HFFc6 (cell line): ENCODE measurements at places on chromosomes 4 and X. TPM values are rescaled to one million over a fixed set of nuclear protein-coding genes. Genes with fewer than 3 reads are reported as not detected.

DNA sequence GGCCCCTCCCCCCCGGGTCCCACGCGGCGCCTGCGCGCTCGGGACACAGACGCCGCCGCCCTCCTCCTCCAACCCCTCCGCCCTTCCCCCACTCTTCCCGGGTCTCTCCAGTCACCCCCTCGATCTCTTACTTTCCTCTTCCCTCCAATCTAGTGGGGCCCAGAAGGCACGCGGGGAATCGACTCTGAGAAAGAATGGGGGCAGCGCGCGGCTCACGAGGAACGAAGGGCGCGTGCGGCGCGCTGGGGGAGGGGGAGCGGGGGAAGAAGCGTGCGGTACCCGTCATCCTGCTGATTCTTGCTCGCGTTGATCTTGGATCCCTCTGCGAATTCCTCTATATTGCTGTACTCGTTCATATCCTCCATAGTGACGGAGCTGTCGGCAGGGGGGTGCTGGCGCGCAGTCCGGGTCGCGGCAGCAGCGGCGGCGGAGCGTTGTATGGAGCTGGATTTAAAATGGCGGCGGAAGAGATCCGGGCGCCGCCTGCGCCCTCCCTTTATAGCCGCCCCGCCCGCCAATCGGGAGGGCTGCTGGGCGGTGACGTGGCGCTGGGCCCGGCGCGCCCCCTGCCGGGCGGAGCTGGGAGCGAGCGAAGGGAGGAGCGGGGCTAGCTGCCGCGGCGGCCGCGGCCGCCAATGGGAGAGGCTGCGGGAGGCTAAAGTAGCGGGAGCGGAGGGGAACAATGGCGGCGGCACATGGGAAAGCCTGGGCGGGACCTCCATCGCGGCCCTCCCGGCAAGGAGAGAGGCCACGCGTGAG, 1.1 kb downstream of the HNRNPDL start:
- peak; percentile 85 for DNase-seq

GRCh38 chr4:37970702-37971101, 10.5 kb downstream of the PTTG2 start:
- DNase-seq: peak; percentile 37

DNA sequence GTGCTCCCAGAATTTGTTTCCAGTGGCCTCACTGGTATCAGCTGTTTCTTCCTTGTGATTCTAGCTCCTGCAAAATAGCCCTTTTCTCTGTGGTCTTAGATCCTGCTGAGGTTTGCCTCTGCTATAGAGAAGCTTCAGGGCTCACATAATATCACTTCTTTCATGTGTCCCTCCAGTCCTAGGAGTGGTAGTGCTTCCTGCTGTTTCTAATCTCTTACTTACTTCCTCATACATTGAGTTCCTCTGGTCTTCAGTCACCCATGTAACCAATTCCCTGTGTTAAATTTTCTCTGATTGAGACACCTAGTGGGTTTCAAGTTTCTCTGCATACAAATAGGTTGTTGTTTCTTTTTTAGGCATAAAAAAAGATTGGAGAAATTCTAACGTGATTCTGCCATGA, 1567.9 kb downstream of the ARAP2 start:
- DNase-seq: no peak

GRCh38 chr4:77699731-77700210, 94.2 kb downstream of the CXCL13 start:
- peak; percentile 75 for DNase-seq

DNA sequence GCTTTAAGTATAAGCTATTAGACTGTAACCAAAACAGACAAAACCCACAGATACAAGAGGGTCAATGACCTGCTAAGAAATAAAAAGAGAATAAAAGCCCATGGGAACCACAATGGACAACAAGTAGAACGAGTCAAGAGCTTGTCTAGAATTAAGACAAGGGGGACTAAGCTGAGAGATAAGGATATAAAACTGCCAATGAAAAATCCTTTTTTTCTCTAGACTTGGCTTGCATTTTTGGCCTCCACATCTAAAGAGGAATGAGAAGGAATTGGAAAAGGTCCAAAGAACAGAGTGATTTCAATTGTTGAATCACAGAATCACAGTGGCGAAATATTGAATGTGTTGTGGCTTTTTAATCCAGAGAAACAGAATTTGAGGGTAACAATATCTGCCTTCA, 135.7 kb downstream of the QDPR start:
- peak; percentile 2 for DNase-seq

GRCh38 chr4:137663251-137664045, 131.2 kb upstream of the PCDH18 start:
- DNase-seq: no peak

DNA sequence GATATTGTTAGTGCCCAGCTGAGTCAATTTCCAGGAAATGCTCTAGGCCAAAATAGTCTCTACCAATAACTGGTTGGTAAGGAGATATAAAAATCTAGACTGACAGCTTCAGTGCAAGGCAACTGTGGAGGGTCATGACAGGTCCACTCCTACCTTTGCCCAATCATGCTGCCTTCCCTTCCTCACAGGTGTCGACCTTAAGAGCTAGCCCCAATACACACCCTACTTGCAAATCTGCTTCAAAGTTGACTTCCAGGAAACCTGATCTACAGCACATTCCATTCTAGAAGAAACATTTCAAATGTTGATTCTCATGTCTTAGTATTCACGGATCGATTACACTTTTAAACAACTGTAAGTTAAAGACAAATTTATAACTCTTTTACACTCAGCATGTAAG, 1455.5 kb downstream of the TECRL start:
- no peak for DNase-seq

- no peak for DNase-seq
Measured at GRCh38 chr4:124868495-124868894, 156.0 kb upstream of the ANKRD50 start.

Gene PDGFRA
- total RNA-seq: 30.0 to 92.1 TPM (median 34.7 TPM) in 3 replicates

Gene STARD8
- 1.7 to 3.3 TPM (median 2.2 TPM) in 3 replicates for total RNA-seq

Gene EFNB1
- total RNA-seq: 4.4 to 4.8 TPM (median 4.5 TPM) in 3 replicates

Gene TRAM1L1
- not detected in 3 replicates for total RNA-seq
